ENCODE measurements at places on chromosomes 13 and 19.

- DNase-seq, result peak; percentile 67
These were observed 6.4 kb upstream of the DMWD start for GRCh38 chr19:45798995-45799517.

DNA sequence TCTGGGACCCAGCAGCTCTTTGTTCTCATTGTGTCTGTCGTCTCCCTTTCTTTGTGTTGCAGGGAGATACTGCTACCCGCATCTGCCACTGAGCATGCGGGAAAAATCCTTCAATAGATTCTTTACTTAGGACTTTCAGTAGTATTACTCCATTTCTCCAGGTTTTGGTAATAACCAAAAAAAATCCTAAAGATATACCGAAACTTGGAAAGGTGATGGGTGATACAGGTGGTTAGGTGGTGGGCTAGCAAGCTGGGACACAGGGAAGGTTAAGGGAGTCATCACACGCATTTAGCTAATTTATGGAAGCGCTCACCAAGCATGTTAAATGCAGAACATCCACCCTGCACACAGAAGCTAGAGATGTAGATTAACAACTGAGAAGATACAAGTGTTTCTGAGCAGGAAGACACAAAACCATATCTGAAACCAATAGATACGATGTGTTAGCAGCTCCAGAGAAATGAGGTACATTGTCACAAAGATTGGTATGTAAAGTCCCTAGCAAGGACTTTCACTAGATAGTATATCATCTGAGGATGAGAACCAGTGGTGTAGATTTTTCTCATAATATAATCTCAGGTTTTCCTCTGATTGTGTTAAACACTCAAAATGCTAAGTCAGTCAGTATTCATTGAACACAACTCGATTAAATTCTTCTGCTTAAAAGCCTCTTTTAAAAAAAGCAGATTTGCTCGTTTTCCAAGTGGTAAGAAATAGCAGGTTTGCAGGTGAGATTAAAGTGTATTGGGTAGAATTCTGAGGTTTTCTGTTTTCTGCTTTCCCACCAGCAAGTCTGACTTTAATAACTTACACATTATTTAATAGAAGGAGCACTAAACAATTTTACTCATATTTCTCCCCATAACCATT, 1.2 kb upstream of the SLAIN1 start:
- DNase-seq, result no peak

GRCh38 chr19:5593343-5594255, 25.8 kb upstream of the TINCR start:
- no peak for DNase-seq

- no peak for DNase-seq
These were observed 67.6 kb downstream of the ZNF557 start for GRCh38 chr19:7137120-7137519.

DNA sequence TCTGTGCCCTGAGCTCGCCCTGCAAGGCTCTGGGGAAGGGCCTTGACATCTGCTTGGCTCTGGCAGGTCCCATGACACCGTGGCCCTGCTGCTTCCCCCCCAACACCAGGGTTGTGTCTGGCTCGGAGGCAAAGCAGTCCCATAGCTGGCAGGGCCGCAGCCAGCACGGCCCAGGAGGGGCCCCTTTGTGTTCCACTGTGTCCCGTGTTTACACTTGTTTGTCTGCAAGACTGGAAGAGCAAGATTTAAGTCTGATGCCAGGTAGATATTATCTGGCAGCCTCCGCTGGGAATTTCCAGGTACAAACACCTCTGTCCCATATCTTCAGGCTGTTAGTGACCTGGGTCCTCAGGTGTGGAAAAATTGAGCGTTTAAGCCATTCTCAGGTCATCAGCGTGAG, 44.3 kb downstream of the MCF2L start:
- no peak for DNase-seq

- DNase-seq, result no peak
These were observed 981.5 kb downstream of the DIAPH3 start for GRCh38 chr13:59182241-59182640.

DNA sequence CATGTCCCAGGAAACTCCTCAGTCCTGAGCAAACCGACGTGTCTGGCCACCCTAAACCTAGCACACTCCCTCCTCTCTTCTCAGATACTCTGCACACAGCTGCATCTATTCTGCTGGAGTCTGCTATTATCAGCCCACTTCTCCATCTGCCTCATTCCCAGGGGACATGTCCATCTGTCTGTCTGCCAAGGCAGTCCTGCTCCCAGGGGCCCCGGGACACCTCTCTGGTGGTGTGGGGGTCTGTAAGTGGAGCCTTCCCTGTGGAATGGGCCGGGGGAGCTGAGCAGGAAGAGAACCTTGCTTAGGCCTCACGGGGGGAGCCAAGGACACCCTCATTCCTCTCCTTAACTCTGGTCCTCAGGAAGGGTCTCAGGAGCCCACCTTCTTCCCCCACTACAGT, 72.7 kb downstream of the ERICH6B start:
- DNase-seq, result no peak

DNA sequence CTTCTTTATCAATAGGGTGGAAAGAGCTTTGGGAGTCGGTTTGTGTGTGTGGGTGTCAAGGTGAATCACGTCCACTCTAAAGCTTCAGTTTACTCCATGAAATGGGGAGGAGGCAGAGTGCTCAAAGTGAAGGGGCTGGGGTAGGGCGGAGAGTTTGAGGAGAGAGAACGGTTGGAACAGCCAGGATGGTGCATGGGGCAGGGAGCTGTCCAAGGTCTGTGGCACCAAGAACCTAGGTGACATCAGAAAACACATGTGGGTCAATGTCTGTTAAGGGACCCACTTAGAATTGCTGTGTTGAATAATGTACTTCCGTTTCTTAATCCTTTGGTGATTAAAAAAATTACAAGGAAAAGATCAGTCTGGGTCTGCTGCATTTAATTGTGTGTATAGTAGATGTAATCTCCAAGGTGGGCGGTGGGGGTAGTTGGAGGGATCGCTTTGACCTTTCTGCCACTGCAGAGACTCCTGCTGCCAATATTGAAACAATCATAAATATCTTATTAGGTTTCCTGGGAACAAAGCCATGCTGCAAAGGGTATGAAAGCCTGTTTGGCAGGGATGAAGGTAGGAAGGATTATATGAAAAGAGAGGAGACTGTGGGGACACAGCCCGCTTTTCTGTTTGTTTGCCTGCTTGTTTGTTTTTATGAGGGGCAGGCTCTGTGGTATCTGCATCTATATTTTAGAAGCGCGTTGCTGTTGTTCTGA, 122.3 kb downstream of the ATP8A2 start:
- peak; percentile 65 for DNase-seq

Data from NCI-H748 treated with DMSO at 0.1 percent for 48 hours (cell line).